ENCODE measurements at places on chromosomes 12 and 14.

GRCh38 chr14:95234426-95234825, 77.1 kb upstream of the DICER1 start:
- no peak for DNase-seq

- no peak for DNase-seq
Observed at GRCh38 chr14:21264025-21264801, 5.0 kb downstream of the HNRNPC start.

- DNase-seq: no peak
Observed at GRCh38 chr14:73438993-73439392, 19.4 kb downstream of the NUMB start.

DNA sequence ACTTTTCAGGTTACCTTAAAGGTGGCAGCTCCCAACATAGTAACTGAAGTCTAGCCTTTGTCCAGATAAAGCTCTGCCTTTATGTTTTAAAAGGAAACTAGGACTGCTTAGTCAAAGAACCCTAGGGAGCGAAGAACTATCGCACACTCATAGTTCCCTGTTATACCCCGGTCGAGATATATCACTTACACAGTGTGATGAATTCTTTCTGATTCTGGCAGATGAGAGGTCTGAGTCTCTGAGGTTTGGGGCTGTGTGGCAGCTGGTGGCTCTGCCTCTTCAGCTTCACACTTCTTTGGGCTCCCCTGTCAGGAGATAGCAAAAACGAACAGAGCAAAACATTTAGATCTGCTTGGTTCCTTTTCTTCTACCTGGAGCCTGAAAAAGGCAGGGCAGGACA, 17.0 kb downstream of the ACIN1 start:
- DNase-seq: no peak

- no peak for DNase-seq
Observed at GRCh38 chr14:59344691-59345455, 120.3 kb downstream of the GPR135 start.
